Esophagus squamous epithelium (tissue), 5 donors: ENCODE measurements at places on chromosomes 11 and 22.

DNA sequence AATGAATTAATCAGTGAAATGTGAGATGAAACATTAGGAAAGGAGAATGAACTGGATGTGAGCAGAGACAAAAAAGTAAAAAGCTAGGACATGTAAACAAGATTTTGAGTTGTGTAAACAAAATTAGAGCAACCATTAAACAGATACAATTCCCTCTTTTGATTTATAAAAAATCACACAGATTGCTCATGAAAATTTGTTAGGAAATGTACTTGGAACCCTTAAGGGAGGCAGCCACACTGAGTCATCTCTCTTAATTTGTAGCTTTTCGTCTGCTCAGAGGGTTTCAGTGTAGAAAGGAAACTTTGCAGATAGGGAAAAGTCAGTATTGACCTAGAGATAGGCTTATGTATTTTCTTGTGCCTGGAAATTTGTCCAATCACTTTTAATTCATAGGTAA, 49.6 kb upstream of the ME3 start:
- DNase-seq = no peak

- DNase-seq = no peak
These were observed 25.6 kb downstream of the SCUBE2 start for GRCh38 chr11:9065607-9066432.

DNA sequence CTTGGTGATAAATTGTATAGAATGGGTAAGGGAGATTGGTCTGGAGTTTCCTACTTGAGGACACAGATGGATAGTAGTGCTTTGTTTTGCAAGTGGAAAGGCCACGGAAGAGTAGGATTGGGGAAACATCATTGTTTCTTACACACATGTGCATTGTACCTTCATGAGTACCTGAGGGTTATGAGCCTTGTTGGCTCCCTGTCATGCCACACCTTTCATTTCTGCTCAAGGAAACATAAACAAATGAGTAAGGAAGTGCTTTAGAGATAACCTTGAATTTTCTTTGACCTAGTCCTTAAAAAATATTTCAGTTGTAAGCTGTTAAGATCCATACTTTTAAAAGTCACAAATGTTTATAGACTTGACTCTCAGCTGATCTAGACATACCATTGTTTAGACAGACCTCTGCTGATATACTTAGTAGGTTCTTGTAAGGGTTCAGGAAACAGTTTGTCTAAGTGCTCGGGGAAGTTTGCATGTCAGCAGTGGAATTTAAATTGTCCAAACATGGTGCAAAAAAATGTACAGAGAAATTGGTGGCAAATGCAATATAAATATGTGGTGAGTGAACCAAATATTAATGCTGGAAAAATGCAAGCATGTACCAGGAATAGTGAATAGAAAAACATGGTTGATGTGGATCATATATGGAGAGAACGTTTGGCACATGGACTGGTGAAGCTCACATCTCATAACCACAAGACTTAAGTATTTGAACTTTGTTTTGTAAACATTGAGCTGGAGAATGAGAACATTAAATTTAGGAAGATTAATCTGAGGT, 40.9 kb downstream of the GAS2 start:
- no peak for DNase-seq

DNA sequence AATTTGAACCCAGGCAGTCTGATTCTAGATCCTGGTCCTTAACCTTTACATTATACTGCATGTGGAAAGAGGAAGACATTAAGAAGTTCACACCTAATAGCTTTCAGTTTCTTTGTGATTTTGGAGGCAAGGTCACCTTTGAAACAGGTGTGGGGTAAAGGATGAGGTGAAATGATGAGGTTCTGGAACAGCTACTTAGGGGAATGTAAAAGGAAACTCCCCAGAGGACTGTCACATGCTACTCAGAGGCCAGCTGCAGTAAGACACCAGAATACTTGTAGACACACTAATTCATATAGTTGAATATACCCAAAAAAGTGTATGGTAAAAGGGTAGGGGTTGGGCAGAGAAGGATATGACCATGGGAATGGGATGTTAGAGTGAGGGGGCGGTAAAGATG, 5.4 kb downstream of the APIP start:
- DNase-seq = no peak

GRCh38 chr22:46386312-46386711, 50.8 kb downstream of the TRMU start:
- DNase-seq = no peak

GRCh38 chr22:44697423-44698141, 4.4 kb upstream of the PRR5 start:
- DNase-seq = no peak

GRCh38 chr11:69310934-69311766, 17.2 kb downstream of the MYEOV start:
- DNase-seq = no peak

GRCh38 chr22:19106886-19107729, 15.1 kb downstream of the DGCR2 start:
- no peak for DNase-seq

GRCh38 chr11:95296165-95296564, 65.2 kb upstream of the SESN3 start:
- no peak for DNase-seq
